CD8-positive, alpha-beta T cell (primary cell): ENCODE measurements at places on chromosomes 3 and 15.

DNA sequence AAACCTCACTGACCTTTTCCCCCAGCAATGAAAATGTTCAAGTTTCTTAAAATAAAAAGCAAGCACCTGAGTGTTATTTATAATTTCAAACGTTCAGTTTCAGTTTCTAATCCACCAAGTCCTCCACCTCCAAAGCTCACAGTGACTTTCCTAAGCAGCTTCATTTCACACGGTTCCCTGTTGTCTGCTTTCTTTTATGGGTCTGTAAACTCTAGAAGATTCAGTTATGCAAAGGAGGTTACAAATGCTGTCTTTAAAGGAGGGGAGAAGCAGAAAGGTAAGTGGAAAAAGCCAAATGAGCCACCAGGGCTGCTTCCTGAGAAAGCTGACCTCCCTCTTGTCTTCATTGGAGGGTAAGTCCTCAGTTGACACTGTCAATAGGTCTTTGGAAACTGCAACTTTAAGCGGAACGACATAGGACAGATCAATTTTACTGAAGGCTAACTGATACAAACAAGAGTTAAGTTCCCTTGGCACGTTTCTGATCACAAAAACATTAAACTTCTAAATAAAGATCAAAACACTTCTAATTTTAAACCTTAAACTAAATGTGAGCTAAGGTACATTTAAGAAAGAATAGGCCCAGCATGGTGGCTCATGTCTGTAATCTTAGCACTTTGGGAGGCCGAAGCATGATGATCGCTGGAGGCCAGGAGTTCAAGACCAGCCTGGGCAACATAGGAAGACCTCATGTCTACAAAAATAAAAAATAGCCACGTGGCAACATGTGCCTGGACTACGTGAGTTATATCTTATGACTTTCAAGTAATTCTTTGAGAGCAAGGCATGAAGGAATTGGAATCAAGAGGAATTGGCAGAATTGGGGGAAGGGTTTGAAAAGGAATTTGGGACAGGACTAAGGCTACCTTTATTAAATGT is 151.9 kb upstream of the UBE2E1 start:
- no peak for DNase-seq

DNA sequence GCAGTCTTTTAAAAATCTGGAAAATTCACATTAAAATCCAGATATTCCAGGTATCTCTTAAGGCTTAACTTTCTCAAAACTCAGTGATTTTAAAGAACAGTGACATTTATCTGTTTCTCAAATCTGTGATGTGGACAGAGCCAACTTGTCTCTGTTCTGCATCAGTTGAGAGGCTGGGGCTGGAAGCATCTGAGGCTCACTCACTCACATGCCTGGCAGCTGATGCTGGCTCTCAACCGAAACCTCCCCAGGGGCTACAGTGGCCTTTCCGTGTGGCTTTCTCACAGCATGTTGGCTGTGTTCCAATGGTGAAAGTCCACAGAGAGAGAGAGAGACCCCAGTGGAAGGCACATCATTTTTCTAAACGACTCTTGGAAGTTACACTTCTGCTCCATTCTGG is 53.5 kb downstream of the CEMIP start:
- DNase-seq = no peak

GRCh38 chr15:40806672-40807027 is 239 bp upstream of the ZFYVE19 start:
- no peak for DNase-seq

DNA sequence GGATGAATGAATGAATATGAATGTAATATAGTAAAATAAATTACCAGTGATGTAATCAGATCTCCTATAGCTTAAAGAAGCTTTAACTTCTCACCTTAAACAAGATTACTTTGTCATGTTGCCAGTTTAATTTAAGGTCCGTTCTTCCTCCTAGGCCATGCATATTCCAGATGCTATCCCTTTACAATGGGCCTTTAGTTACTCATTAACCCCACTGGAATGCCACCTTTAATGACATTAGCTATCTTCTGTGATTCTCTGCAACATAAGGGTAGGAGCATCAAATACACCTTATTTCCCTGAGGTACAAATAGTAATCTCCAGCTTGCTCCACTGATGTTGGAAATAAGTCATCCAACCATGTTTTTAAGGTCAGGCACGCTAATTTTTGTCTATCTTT is 63.0 kb upstream of the TIMP4 start:
- DNase-seq = no peak

DNA sequence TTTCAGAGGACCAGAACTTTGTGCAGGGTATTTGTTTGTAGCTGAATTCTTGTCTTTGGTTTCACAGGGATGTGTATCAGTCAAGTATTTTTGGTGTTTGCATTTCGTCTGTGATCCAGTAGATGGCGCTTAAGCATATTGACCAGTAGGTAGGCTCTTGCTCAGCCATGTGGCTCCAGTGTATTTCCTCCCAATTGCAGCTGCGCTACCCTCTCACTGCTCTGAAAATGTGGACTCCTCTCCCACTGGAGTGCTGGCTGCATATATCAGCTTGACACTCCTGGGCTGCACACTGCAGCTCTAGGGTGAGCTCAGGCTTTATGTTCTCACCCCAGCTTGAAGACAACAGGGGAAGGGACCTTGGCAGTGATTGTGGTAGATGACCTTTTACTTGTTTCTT is 1264.3 kb upstream of the ALCAM start:
- no peak for DNase-seq

DNA sequence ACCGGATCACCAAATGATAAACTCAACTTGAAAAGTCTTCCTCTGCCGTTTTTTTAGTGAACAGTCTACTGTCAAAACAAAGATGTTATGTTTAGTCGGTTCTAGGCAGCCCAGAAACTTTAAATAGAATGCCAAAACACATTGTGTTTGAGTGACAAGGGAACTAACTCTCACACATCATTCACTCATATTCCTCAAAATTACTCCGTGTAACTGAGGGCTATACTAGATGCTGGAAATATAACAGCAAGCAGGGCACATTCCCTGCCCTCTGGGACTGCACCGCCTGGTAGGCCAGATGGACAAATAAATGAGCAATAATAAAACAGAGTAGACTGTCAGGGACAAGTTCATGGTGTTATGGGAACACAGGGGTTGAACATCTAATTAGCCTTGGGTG is 251.4 kb downstream of the MAGI1 start:
- DNase-seq = no peak

GRCh38 chr3:45084820-45085816 is 59.0 kb downstream of the CLEC3B start:
- no peak for DNase-seq

DNA sequence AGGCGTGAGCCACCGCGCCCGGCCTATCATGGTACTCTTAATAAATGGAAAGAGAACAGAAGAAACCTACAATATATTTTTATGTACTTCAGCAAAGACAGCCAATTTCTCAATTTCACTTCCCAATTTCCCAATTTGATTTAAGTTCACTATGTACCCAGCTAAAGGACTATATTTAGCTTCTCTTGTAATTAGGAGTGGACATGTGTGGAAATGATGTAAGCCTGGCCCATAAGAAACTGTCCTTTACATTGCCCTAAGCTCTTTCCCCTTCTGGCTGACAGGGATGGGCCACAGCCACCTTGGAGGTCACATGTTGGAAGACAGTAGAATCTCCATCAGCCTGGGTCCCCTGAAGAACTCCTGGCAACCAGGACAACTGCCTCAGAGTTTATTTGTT is 6.2 kb downstream of the TMEM39A start:
- no peak for DNase-seq

DNA sequence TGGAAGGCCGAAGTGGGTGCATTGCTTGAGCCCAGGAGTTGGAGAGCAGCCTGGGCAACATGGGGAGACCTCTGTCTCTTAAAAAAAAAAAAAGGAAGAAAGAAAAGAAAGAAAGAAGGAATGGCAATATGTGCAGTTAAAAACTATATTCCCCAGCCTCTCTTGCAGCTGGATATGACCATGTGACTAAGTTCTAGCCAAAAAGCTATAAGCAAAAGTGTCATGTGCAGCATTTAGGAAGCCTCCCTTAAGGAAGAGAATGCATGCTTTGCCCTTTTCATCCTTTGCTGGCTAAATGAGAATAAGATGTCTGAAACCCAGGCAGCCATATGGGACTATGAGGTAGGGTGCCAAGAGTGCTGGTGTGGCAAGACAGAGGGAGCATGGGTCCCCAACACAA is 21.8 kb downstream of the CYP19A1 start:
- DNase-seq = no peak

DNA sequence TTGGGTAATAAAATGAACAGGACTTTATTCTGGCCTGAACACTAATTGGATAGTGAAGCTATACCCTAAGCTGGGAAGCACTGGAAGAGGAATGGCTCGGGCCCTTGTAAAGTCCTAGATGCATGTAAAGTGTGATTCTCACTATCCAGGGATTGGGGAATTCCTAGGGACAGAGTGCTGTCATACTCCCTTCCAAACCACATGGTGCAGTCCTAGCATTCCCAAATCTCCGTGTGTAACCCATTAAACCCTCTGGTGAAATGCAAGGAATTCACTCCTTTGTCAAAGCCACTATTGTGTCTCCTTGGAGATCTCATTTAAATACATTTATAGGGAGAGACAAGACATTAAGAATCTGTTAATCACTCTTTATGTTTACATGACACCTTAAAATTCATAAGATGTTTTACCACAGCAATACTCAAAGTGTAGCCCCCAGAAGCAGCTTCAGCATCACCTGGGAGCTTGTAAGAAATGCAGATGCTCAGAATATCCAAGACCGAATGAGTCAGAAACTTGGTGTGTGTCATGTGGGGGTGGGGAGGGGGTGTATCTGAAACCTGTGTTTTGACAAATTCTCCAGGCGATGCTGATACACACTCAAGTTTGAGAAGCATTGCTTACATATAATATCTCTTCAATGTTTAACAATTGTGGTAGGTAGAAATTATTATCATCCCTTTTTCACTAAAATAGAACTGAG is 121.8 kb upstream of the NPHP3 start:
- no peak for DNase-seq

GRCh38 chr15:34616613-34617012 is 33.2 kb upstream of the GOLGA8B start:
- no peak for DNase-seq

GRCh38 chr15:89666858-89667705 is 11.8 kb upstream of the KIF7 start:
- no peak for DNase-seq

GRCh38 chr15:90337256-90337655 is 14.8 kb upstream of the ZNF774 start:
- DNase-seq = no peak

GRCh38 chr15:34311563-34311962 is 26.0 kb downstream of the SLC12A6 start:
- DNase-seq = no peak

- DNase-seq = no peak
These were observed 88.2 kb upstream of the TSC22D2 start for GRCh38 chr3:150319900-150320299.

DNA sequence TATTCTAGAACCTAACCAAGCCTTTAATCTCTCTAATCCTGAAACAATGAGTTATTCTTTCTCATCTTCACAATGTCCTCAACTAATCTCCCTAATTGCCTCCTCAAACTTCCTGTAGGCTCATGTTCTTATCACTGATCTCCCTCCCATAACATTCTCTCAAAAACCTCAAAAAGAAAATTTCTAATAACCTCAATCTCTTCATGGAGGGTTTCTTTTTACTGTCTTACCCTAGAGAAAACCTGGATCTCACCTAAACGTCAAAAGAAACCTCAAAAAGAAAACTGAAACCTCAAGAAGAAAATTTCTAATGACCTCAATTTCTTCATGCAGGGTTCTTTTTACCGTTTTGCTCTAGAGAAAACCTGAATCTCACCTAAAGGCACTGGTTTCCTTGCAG is 150.2 kb downstream of the GSK3B start:
- DNase-seq = no peak

- no peak for DNase-seq
These were observed 357.1 kb downstream of the ZPLD1 start for GRCh38 chr3:102791641-102792589.

- DNase-seq = no peak
These were observed 365.9 kb downstream of the CACNA2D3 start for GRCh38 chr3:54488297-54488696.

DNA sequence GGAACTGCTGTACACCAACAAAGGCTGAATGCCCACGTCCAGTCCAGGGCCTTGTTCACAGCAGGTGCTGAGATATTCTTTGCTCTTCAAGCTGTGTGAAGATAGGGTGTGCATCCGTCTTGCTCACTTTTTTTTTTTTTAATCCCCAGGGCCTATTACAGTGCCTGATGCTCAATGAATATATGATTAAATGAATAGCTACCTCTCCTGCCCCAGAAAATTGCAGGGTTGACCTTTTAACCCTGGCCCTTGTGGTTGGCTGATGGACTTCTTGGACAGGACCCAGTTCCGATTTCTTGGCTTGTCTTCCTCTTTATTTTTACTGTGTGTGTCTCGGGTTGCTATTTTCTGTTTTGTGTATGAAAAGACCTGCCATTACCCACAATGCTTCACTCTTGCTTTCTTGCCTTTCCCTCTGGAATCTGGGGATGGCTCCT is 2.9 kb upstream of the FYTTD1 start:
- no peak for DNase-seq

DNA sequence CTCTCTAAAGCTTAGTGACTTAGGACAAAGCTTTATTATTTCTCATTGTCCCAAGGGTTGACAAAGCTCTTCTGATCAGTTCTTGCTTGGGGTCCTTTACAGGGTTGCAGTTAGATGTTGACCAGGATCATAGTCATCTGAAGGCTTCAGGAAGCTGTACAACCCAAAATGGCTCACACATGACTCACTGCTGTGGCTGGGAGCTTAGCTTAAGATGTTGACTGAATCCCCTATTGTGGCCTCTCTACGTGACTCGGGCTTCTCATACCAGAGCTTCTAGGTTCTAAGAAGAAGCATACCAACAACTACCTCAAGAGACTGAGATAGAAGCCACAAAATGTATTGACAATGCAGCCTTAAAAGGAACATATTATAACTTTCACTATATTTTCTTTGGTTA is 569.6 kb upstream of the ROBO2 start:
- no peak for DNase-seq
